ENCODE measurements at places on chromosomes 4 and X.

GRCh38 chr4:36301127-36301526 lies 19.7 kb downstream of the DTHD1 start:
- DNase-seq: no peak

- no peak for DNase-seq
These were observed 91.7 kb downstream of the PHOX2B start for GRCh38 chr4:41656572-41657520.

GRCh38 chrX:39427906-39428305 lies 626.6 kb downstream of the MID1IP1 start:
- DNase-seq: no peak

DNA sequence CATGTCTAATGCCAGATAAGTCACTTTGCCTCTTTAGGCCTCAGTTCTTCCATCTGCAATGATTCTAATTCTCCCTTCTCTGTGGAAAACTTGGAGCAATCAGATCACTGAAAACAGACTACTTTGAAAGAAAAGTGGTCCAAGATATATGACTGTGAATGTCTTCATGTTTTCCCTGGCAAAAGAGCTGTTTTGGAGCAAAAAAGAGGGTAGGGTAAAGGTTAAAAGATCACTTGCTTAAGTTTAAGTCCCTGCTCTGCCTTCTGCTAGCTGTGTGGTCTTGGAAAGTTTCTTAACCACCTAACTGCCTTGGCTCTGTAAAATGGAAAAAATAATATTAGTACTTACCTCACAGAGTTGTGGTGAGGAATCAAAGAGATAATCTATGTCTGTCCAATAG lies 140.3 kb upstream of the PAK3 start:
- no peak for DNase-seq

GRCh38 chrX:120269373-120270035 lies 18.9 kb downstream of the ZBTB33 start:
- DNase-seq: no peak

- DNase-seq: no peak
These were observed 24.7 kb upstream of the HERC3 start for GRCh38 chr4:88567591-88567990.

DNA sequence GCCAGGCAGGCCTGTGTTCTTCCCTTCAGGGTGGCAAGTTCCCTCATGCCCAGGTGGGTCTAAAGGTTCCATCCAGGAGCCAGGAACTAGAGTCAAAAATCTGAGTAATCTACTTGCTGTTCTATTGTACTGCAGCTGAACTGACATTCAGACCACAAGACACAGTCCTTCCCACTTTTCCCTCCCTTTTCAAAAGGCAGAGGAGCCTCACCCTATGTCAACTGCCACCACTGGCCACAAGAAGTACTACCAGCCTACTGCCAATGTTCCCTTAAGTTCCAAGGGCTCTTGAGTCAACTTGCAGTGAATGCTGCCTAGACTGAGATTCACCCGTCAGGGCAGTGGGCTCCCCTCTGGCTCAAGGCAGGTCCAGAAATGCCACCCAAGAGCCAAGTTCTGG lies 133.5 kb downstream of the FAM47B start:
- no peak for DNase-seq

DNA sequence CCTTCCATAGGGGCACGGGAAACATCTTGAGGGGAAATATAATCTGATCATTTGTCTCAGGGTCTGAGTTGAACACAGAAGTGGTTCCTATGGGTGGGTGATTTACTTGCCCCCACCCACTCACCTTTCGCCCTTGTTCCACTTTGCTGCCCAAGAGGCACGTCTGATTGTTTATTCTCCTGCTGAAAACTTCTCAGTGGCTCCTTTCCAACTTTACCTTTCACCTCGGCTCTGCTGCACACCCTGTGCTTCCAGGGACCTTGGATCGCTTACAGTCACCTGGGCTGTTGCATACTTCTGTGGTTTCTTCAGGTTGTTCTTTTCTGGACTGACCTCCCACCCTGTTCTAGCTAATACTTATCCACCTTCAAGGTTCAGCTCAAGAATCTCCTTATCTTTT lies 213.4 kb upstream of the JADE1 start:
- no peak for DNase-seq

GRCh38 chr4:9812501-9813340 lies 31.3 kb downstream of the DRD5 start:
- DNase-seq: no peak

GRCh38 chr4:36053930-36054329 lies 190.4 kb downstream of the ARAP2 start:
- no peak for DNase-seq

DNA sequence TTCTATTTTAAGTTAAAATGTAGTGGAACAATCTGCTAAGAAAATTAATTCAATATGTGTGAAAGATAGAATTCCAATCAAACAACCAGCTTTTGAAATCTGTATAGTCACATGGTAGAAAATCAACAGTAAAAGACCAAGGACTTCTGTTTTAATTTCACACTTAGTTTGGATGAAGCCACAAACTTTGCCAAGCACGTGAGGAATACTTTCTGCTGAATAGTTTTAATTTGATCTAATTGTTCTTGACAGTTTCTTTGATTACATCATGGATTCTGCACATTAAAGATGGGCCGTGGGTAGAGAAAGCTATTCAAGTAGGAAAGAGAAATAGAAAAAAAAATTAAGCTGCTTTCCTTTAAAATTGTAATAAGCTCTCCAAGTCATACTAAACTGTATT lies 137.9 kb upstream of the FAM241A start:
- no peak for DNase-seq

Data from HS-27A (cell line).